Activated CD4-positive, CD25-positive, alpha-beta regulatory T cell (primary cell): ENCODE measurements at places on chromosomes 3 and 15.

- no peak for DNase-seq
Observed at GRCh38 chr3:105801397-105801796, 67.4 kb downstream of the CBLB start.

DNA sequence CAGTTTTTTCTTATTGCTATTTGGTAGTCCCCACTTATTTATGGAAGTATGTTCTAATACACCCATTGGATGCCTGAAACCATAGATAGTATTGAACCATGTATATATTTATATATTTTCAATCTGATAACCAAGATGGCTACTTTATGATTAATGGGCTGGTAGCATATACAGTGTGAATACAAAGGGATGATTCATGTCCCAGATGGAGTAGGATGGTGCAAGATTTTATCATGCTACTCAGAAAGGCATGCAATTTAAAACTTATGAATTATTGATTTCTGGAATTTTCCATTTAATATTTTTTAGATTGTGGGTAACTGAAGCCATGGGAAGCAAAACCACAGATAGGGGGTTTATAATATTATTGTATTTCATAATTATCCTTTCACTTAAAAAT is 35.2 kb downstream of the AP4E1 start:
- DNase-seq: no peak

DNA sequence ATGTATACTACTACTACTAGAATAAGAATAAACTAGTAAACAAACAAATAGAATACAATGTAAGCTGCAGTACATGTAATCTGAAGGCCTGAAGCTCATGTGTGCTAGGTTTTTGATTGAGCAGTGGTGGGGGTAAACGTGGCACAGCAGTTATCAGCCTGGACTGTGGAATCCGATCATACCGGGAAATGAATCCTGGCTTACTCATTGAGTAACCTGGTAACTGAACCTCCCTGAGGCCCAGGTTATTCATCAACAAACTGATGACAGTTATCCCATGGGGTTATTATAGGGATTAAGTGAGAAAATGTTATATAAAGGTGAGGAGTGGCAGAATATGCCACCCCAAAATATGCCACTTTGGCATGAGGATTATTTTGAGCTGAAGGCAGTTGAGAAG is 339.1 kb downstream of the FHIT start:
- no peak for DNase-seq

GRCh38 chr15:60371175-60372051 is 26.4 kb downstream of the ANXA2 start:
- DNase-seq: no peak

DNA sequence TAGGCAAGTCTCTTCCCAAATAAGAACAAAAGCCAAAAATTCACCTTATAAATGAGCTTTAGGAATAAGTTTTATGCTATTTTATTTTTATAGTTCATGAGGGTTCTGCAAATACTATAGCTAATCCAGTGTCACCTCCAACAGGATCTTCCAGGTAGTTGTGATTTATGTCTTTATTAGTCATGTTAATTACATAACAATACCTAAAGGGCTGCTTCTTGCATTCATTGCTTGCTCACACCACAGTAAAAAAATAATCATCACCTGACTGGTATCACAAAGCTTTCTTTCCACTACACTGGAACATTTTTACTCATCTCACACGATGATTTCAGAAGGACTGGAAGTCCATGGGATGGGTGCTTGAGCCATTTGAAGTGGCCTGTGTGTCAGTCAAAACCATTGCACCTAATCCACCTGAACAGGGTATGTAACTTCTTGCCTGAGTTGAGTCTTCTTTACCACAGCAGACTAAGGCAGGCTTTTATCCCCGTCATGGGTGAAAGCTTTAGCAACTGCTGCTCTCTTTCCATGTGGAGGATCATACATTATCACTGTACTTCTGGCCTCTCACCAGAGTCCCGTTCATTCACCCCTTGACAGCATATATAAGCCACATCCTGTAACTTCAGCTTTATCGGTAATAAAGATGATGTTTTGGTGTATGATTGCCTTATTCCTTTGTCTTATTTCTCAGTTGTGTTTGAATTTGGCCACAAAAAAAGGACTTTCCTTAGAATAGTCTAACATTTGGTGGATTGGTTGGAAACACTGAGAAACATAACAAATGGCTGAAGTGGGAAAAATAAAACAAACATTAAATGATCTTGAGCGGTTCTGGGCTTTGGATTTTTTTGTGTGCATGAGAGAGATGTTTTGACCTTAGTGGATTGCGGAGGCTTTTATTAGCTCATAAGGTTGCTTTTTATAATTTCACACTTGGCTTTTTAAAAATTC is 382.6 kb upstream of the THBS1 start:
- DNase-seq: no peak

DNA sequence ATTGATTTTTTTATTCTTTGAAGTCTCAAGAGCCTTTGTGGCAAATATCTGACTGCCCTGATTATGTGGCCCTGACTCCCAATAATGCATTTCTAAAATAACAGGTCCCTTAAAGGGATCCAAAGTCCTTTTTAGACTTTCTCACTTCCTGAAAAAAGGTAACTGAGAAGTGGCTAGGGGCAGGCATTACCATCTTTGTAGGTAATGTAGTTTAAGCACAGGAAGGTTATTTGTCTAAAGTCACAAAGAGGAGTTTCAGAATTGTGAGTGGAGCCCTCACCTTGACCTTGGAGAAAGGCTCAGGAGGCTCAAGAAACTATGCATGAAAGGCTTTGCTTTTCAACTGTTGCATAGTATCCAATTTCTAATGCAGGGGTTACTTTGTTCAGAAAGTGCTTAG is 142.9 kb upstream of the MRPL3 start:
- DNase-seq: no peak

DNA sequence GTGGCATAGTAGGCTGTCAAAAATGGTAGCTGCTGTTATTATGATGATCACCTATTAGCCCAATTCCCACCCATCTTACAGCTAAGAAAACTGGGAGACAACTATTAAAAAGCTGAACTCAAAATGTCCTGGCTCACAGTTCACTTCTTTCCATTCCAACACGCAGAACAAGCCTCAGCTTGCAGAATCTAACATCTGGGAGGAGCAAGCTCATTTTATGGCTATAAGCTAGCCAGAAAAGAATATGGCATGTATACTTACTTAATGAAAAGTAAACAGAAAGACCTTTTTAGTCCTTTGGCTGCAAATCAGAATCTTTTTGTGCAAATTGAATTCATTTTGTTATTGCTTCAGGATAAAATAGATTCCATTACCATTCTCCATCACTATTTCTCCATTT is 34.8 kb upstream of the CFAP20DC start:
- no peak for DNase-seq

DNA sequence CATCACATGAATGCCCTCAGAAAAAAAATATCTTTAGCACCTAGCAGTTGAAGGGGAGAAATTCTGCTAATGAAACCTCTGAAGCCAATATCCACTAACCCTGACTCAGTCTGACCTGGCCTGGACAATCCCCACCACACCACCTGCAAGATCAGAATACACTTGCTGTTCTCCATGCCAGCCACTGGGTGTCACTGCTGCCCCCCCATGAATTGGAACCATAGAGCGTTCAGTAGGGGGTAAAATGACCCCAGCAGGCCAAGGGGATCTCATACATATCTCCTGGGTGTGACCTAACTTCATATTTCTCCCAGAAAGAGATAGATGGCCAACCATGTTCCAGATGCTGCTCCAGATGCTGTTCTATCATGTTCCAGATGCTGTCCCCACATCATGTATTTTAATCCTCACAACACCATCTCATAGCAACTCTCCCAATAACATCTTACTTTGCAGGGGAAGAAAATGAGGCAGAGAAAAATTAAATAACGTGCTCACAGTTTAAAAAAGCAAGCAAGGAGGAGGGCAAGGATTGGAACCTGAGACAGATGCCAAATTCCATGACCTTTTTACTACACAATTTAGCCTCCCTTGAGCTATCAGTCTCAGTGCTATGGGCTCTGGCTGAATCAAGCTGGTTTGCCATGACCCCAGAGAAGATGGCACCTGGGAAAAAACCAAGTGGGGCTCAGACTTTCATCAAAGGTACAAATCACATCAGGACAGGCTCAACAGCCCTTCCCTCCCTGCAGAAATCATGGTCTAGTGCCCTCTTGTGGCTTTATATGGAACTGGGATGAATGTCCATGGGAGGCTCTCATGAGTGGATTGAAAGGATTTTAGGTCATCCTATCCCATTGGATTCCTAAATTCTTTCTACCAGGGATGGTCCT is 12.4 kb downstream of the NTRK3 start:
- DNase-seq: no peak

- no peak for DNase-seq
Observed at GRCh38 chr3:160174621-160175020, 50.6 kb upstream of the C3orf80 start.

- DNase-seq: no peak
Observed at GRCh38 chr15:73022161-73022560, 30.1 kb upstream of the NEO1 start.
